ENCODE measurements at places on chromosomes 2 and 18. TPM values are rescaled to one million over a fixed set of nuclear protein-coding genes. Genes with fewer than 3 reads are reported as not detected.

Gene ATP6V1B1
- not detected for total RNA-seq

Gene ARHGAP15
- 1.2 TPM for total RNA-seq

Gene GATA6
- 58.4 TPM for total RNA-seq

Gene AQP4
- 1.3 TPM for total RNA-seq

Gene HRH4
- total RNA-seq: 0.09 TPM

DNA sequence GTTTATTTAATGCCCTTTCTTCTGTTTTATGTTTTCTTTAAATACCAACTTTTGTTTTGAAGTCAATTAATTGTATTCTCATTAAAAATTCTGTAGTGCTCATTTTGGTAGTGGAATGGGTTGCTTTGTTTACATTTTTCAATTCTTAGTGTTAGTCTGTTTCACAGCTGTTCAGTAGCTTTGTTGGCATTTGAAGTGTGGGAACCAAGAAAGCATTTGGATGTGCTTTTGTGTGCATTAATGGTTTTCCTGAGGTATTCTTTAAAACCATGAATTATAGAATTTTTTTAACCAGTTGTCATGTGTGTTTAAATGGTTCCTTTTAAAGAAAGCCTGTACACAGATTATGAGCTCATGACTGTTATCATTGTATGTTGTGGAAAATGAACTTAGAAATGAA, 19.7 kb downstream of the MIB1 start:
- H3K27me3 ChIP-seq: no peaks in the 10 kb centered on the region
- no peak overlapping the region for H3K4me3 ChIP-seq
- peaks cover 9% of the 10 kb centered on the region for H3K4me1 ChIP-seq
- no peak for DNase-seq
- no peak overlapping the region for H3K27ac ChIP-seq
- no peaks in the 10 kb centered on the region for H3K36me3 ChIP-seq

GRCh38 chr2:48165070-48165753, 258.9 kb upstream of the FBXO11 start:
- DNase-seq: no peak
- H3K36me3 ChIP-seq: no peaks in the 10 kb centered on the region
- no peaks in the 10 kb centered on the region for H3K4me1 ChIP-seq
- no peak overlapping the region for H3K4me3 ChIP-seq

GRCh38 chr2:72755647-72756423, 70.0 kb downstream of the EXOC6B start:
- no peak for DNase-seq
- H3K27ac ChIP-seq: no peak overlapping the region
- no peaks in the 10 kb centered on the region for H3K36me3 ChIP-seq
- H3K4me1 ChIP-seq: peaks cover 25% of the 10 kb centered on the region

Measured in Calu3 (cell line).